ENCODE measurements at places on chromosomes 5 and 9. TPM values are rescaled to one million over a fixed set of nuclear protein-coding genes. Genes with fewer than 3 reads are reported as not detected.

DNA sequence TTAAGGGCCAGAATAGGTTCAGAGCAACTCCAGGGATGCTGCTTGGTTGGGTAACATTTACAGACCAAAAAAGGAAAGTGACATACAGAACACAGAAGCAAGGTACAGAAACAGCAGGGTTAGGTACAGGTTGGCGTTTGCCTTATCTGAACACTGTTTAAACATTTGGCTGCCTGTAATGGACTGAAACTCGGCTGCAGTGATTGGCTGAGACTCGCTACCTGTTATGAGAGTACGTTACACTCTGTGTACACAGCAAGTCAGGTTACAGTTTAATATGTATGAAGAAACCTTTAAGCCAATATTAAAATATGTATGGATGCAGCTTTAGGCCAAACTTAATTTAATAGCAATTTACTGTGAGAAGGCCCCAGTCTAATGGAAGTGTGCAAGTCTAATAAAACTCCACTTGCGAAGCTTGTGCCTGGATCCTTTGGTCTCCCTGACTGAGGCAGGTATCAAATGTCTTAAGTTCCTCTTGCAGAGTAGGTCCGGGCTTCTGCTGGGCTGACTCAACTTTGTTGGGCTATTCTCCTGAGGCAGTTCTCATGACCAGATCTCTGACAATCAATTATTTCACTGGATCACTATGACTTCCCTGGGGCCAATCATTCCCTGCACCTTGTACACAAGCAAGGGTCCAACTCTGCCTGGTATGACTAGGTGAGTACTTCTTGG lies 204.9 kb downstream of the ZNF462 start:
- DNase-seq = no peak

DNA sequence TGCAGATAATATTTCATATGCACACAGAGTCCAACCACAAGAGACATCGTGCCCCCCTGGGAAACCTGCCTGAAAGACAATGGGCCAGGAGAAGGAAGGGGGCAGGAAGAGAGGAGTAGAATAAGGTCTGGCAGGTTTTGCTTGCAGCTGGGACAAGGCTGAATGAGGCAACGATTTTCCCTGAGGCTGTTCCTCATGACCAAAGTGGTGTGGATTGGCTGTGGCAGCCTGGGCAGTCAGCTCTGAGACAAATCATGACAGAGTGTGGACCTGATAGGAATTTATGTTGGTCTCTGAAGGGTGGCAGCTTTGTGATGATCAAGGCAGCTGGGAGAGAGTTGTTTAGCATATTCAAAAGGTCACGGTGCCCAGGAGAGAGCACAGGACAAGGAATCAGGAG lies 119.3 kb downstream of the NMUR2 start:
- no peak for DNase-seq

GRCh38 chr5:60512117-60512516 lies 187.8 kb downstream of the DEPDC1B start:
- no peak for DNase-seq

DNA sequence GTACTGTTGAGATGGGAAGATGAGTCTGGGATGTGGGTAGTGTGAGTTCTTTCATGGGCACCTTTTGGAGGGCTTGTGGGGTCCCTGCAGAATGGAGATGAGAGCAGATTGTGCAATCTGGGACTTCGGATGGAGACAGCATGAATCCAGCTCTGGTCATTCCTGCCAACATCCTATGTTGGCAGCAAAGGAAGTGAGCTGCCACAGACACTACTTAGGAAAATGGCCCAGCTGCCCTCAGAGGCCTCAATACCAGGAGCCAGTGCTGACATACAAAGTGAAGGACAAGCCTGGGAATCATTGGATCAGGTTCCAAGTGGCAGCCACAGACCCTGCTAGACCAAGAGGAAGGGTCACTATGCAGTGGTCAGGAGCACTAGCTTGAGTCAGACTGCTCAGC lies 402.8 kb downstream of the CDK5RAP2 start:
- DNase-seq = no peak

GRCh38 chr9:19162956-19163355 lies 35.7 kb upstream of the PLIN2 start:
- no peak for DNase-seq

DNA sequence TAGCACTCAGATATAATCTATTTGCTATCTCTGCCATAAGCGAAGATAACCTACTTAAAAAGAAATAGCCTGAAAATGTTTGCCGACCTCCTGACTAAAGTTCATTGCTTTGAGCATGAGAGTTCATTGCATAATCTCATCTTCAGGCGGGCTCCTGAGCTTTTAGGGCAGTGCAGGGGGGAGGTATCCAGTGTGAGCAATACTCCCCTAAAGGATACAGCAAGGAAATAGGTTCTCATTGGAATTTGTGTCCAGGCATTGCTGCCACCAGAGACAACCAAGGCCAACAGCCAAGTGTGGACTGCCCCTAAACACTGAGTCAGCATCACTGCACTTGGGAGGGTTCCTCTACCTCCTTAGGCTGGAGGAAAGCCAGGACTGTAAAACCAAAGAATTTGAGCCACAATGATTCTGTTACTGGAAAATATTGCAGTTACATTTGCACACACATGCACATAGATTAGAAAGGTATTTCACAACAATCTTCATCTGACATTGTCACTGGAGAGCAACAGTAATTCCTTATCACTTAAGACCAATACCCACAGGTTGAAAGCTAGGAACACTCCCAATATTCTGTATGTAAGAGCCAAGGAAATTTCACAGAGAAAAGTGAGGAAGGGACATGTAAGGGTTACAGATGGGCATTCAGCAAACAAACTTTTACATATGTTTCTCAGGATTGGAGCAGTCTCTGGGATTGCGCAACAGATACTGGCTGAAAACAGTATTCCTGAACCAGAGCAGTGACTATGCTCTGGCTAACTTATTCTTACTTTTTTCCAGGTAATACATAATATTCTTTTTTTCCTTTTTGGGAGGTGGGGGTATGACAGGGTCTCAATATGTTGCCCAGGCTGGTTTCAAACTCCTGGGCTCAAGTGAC lies 98.6 kb upstream of the TLE1 start:
- DNase-seq = no peak

DNA sequence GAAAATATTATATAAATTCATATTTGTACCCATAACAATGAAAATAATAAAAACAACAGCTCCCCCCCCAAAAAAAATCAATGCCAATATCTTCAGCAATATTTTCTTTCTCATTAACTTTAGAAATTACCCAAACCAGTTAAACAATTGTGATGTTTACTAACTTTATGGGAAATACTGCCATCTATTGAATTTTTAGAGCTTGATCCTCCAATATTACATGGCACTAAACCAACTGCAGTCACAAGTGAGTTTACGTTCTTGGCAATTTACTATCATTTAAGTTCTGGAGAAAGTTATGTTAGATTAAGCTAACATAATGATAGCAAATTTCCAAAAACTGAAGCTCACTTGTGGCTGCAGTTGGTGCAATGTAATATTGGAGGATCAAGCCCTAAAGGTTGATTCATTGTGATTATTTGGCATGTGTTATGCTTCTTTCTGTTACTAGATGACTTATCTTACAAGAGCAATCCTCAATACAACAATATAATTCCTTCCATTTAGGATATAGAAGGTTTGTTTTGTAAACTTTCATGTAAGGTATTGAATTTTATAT lies 379.5 kb downstream of the CDH18 start:
- DNase-seq = no peak

DNA sequence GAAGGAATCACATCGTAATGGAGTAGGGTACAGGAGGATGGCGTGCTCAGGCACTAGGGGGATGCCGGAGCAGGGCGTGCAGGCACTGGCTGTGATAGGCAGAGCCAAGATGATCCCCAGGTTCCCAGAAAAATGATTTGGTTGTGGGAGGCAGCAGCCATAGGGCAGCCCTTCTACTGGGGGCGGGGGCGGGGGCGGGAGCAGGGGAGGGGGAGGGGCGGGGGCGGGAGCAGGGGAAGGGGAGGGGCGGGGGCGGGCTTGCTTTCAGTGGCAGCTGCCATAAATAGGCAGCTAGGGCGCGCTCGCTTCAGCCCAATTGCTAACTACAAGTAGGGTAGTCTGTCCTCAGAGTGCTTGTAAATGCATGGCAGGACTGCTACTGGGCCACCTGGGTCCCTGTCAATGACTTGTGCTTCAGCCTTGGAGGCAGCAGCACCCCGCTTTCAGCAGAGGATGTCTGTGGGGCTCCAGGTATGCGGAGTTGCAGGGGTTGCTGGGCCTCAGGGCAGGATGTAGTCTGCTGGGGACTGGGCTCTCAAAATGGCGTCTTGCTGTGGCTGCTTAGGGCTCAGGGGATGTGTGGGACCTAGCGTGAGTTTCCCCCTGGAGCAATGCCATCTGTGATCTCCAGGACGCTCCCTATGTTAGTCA lies 354.3 kb downstream of the RAB3C start:
- DNase-seq = no peak

- DNase-seq = no peak
These were observed 62.7 kb upstream of the SHB start for GRCh38 chr9:38131729-38132128.

DNA sequence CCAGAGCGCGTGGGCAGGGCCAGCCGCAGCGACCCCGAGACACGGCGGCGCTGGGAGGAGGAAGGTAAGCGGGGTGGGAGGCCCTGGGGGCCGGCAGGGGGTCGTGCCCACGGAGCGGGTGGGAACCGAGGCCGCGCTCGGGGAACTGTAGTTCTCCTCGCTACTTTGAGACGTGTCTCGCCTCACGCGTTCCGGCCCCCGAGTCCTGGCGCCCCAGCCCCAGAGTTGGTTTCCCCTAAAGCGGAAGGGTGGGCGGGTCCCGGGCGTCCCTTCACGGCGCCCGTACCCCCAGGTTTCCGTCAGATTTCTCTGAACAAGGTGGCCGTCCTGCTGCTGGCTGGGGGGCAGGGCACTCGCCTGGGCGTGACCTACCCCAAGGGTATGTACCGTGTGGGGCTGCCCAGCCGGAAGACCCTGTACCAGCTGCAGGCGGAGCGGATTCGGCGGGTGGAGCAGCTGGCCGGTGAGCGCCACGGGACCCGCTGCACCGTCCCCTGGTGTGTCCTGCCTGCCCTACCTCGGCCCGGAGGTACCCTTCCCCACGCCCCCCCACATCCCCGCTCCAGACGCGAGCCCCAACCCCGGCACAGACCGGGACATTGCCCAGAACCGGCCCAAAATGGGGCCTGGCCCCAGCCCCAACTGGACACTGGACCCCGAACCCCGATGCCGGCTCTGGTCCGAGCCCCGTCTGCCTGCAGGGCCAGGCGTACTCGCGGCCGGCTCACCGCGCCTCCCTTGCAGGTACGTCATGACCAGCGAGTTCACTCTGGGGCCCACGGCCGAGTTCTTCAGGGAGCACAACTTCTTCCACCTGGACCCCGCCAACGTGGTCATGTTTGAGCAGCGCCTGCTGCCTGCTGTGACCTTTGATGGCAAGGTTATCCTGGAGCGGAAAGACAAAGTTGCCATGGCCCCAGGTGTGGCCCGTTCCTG lies 709 bp downstream of the UAP1L1 start:
- no peak for DNase-seq

The CNTNAP3 gene
- total RNA-seq = 17.9 TPM

The AQP3 gene
- total RNA-seq = 0.37 TPM

The SPINK6 gene
- not detected for total RNA-seq

The PCDHB2 gene
- 6.0 TPM for total RNA-seq

The C1QTNF2 gene
- 1.2 TPM for total RNA-seq

- DNase-seq = no peak
These were observed 187.6 kb downstream of the CETN3 start for GRCh38 chr5:90221951-90222350.

DNA sequence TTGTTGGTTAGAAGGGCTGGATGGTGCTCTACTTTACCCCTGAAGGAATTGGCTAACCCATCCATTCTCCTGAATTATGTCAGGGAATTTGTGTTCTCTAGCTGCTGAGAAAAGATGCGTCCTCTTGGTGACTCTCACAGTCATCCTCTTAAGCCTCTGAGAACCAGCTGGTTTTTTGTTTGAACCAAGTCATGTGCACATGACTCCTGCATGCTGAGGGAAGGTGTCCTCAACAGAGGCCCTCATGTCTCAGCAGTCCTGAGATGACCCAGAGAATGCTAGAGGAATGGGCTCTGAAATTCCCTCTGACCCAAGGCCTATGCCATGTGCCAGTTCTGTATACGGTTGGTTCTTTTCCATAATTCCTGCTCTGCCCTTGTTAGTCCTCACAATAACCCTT lies 10.4 kb upstream of the C5orf63 start:
- DNase-seq = no peak

DNA sequence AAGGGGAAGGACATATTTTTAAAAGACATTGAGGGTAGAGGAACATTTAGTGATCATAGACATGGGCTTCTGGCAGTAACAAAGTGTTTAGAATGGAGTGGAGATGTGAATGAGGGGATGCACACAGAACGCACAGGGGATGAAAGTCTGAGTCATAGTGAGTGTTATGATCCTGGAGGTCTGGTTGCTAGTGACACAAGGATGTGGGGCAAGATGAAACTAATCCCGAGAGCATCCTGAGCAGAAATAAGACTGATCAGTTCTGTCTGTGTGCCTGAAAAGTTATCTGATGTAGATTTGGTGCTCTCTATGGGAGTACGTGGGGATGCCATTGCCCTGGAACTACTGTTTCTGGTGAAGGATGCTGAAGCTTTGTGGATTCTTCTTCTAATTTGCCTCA lies 141.1 kb downstream of the CHSY3 start:
- DNase-seq = no peak

DNA sequence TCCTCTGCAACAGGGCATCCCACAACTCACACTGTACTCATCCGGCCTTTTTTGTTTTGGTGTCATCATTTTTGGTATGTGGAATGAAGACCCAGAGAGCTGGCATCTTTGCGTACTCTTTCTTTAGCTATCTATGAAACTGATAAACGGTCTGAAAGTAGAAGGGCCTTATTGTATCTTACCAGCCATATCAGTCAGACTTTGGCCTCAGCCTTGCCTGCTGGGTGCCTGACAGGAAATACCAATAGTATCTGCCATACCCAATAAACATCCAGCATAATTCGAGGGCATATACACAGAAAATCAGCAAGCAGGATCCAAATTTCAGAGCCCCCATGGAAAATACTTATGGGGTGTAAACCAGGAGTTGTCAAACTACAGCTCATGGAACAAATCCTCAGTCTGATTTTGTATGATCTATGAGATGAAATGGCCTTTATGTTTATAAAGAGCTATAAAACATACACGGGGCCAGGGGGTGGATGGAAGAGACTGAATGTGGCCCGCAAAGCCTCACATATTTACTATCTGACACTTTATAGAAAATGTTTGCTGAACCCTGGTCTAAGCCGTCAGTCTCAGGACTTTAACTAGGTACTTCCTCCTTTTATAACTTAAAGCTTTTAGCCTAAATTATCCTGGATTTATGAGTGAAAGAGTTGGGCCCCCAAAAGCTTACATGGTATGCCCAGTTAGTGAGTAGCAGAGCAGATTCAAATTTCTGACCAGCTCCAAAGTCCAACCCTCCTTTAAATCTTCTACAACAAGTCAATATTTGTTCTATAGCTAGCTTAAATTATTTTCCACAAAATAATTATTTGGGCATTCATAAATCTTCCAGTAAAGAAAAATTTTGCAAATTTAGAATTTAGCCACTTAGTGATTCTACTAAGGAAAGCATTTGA lies 308.0 kb upstream of the PUM3 start:
- no peak for DNase-seq

The CCL28 gene
- 2.2 TPM for total RNA-seq

GRCh38 chr9:4927043-4927471 lies 58.0 kb upstream of the JAK2 start:
- DNase-seq = no peak

- no peak for DNase-seq
These were observed 13.8 kb downstream of the SLC44A1 start for GRCh38 chr9:105258225-105258737.

The NMUR2 gene
- 0.56 TPM for total RNA-seq

Measured in dorsolateral prefrontal cortex (tissue), 122 donors.